ENCODE measurements at places on chromosomes 5 and 9. TPM values are rescaled to one million over a fixed set of nuclear protein-coding genes. Genes with fewer than 3 reads are reported as not detected.

The TLX3 gene
- total RNA-seq: 0.24 TPM

The RLN2 gene
- total RNA-seq: 0.64 TPM

The SPAG8 gene
- not detected for total RNA-seq

The ENC1 gene
- 129 TPM for total RNA-seq

The NR2F1 gene
- under 0.01 TPM for total RNA-seq

The GDNF gene
- under 0.01 TPM for total RNA-seq

The KCTD16 gene
- total RNA-seq: under 0.01 TPM

The IRF1 gene
- 3.6 TPM for total RNA-seq

The ZNF474 gene
- not detected for total RNA-seq

The FLT4 gene
- 0.96 TPM for total RNA-seq

The SLC6A3 gene
- total RNA-seq: not detected

The CCDC192 gene
- total RNA-seq: not detected

The TRIM7 gene
- 28.2 TPM for total RNA-seq

The SLC4A9 gene
- 0.21 TPM for total RNA-seq

The SPOCK1 gene
- total RNA-seq: 2.6 TPM

The TRIM36 gene
- 1.3 TPM for total RNA-seq

The CBY3 gene
- not detected for total RNA-seq
